SJCRH30 (cell line): ENCODE measurements at places on chromosomes 5 and 9. TPM values are rescaled to one million over a fixed set of nuclear protein-coding genes. Genes with fewer than 3 reads are reported as not detected.

DNA sequence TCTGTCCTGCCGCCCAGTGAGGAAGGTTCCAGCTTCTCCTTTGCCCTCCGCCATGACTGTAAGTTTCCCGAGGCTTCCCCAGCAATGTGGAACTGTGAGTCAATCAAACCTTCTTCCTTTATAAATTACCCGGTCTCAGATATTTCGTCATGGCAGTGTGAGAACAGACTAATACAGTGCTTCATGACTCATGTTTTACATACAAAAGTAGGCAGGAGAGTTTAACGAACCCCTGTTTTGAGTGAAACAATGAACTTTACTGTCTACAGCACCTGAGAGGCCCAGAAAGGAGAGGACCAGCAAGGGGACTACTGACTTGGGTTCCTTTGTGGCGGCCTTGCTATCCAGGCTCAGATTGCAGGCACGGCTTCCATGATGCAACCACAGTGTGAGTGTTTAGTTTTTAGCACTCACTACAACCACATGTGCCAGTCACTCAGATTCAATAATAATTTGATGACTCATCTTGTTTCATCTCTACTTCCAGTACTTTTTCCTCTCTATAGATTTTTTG is 139.1 kb upstream of the CLINT1 start:
- H3K4me3 ChIP-seq = peak overlapping the region; percentile 21
- peaks cover 18% of the 10 kb centered on the region for H3K4me1 ChIP-seq
- no peaks in the 10 kb centered on the region for H3K36me3 ChIP-seq
- DNase-seq = peak; percentile 32
- no peaks in the 10 kb centered on the region for H3K27me3 ChIP-seq
- H3K27ac ChIP-seq = peak overlapping the region; percentile 30

DNA sequence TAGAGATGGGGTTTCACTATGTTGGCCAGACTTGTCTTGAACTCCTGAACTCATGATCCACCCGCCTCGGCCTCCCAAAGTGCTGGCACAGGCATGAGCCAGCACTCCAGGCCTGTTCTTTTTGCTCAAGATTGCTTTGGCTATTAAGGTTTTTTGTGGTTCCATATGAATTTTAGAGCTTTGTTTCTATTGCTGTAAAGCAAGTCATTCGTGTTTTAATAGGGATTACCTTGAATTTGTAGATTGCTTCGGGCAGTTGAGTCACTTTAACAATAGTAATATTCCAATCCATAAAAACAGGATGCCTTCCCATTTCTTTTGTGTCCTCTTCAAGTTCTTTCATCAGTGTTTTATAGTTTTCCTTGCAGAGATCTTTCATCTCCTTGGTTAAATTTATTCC is 22.1 kb downstream of the C6 start:
- no peak for DNase-seq
- no peaks in the 10 kb centered on the region for H3K36me3 ChIP-seq
- H3K4me1 ChIP-seq = no peaks in the 10 kb centered on the region
- H3K27ac ChIP-seq = no peak overlapping the region
- H3K4me3 ChIP-seq = no peak overlapping the region

DNA sequence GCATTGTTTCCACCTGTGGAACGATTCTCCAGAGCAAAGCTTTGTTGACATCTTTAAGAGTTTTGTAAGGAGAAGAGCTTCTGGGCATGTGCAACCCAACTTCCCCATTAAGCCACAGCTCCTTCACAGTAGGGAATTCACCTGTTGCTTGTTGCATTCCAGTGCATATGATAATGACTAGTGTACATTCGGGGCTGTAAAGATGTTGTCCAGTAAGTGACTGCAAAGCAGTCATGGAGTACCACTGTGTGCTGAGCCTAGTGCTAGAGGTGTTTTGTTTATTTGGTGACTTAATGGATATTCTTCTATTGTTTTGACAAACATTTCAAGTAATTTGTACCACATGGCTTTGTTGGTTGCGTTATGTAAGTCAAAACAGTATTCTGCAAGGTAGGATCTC is 12.8 kb downstream of the UGCG start:
- H3K4me3 ChIP-seq = no peak overlapping the region
- H3K27me3 ChIP-seq = no peaks in the 10 kb centered on the region
- peaks cover 42% of the 10 kb centered on the region for H3K36me3 ChIP-seq
- DNase-seq = no peak
- H3K4me1 ChIP-seq = peaks cover 8% of the 10 kb centered on the region

DNA sequence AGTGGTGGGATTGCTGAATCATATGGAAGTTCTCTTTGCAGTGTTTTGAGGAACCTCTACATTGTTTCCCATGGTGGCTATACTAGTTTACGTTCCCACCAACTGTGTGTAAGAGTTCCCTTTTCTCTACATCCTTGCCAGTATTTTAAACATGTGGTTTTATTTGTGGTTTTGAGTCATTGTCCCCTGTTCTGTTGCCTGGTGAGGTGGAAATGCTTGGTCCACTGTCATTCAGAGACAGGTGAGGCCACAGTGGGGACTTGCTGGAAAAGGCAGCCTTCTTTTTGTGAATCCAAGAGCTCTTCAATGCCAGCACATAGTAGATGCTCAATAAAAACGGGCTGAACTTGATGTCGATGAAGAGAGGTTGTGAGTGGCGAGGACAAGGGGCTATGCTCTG is 44.2 kb downstream of the SH3PXD2B start:
- H3K27me3 ChIP-seq = no peaks in the 10 kb centered on the region
- no peak for DNase-seq
- 0 out of 2 replicates have a peak, but pooled peaks cover 2% of the 10 kb centered on the region for H3K36me3 ChIP-seq
- H3K4me1 ChIP-seq = peaks cover 12% of the 10 kb centered on the region

- H3K4me1 ChIP-seq = no peaks in the 10 kb centered on the region
- H3K27ac ChIP-seq = no peak overlapping the region
- no peak for DNase-seq
- H3K27me3 ChIP-seq = no peaks in the 10 kb centered on the region
Measured at GRCh38 chr9:68872026-68872501, 141.8 kb downstream of the PRKACG start.

DNA sequence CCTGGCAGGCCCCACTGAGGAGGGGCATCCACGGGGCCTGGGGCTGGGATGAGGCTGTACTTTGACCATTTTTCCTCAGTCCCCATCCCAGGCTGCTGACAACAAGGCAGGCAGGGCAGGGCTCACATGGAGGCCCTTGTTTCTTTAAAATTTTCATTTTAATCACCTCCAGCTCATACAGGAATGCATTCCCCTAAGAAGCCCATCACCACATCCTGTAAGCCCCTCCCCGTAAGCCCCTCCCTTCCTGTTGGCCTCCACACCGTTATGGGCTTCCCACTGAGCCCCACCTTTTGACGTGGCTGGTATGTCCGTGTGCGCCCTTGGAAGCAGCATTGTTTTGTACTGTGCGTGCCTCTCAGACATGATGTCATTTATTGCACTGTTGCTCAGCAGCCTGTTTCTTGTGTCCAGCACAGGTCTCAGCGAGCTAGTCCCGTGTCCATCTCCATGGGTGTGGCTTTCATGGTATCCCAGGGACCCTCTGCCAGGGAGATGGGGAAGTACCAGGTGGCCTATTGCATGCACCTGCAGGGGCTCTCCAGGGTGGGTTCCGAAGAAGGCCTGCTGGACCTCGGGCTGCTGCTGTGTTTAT is 22.4 kb downstream of the PHF2 start:
- no peak overlapping the region for H3K4me3 ChIP-seq
- DNase-seq = no peak
- no peaks in the 10 kb centered on the region for H3K27me3 ChIP-seq
- peaks cover 5% of the 10 kb centered on the region for H3K36me3 ChIP-seq
- H3K27ac ChIP-seq = no peak overlapping the region

GRCh38 chr5:13976867-13977830 is 32.7 kb upstream of the DNAH5 start:
- peak; percentile 70 for DNase-seq
- no peaks in the 10 kb centered on the region for H3K27me3 ChIP-seq
- H3K4me1 ChIP-seq = peaks cover 5% of the 10 kb centered on the region; the same call in 1 of the 2 replicates

DNA sequence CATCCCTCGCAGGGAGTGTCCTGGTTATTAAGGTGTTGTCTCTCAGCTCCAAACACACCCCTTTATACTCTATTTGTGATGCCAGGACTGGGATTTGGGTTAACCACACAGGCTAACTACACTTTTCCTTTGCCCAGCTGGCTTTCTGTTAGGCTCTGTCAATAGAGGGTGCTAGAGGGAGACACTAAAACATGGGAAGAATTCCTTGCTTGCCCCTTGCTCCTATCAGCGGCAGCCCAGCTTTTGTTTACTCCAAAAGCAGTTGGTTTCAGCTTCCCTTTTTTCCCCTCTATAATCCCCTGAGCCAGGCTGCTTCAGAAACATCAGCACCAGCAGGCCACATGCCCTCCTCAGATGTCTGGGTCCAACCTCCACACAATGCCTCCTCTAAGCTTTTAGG is 297.1 kb downstream of the KCTD16 start:
- peaks cover 2% of the 10 kb centered on the region; the same call in 1 of the 2 replicates for H3K4me1 ChIP-seq
- no peaks in the 10 kb centered on the region for H3K36me3 ChIP-seq
- peak; percentile 38 for DNase-seq
- no peaks in the 10 kb centered on the region for H3K27me3 ChIP-seq
- no peak overlapping the region for H3K4me3 ChIP-seq

DNA sequence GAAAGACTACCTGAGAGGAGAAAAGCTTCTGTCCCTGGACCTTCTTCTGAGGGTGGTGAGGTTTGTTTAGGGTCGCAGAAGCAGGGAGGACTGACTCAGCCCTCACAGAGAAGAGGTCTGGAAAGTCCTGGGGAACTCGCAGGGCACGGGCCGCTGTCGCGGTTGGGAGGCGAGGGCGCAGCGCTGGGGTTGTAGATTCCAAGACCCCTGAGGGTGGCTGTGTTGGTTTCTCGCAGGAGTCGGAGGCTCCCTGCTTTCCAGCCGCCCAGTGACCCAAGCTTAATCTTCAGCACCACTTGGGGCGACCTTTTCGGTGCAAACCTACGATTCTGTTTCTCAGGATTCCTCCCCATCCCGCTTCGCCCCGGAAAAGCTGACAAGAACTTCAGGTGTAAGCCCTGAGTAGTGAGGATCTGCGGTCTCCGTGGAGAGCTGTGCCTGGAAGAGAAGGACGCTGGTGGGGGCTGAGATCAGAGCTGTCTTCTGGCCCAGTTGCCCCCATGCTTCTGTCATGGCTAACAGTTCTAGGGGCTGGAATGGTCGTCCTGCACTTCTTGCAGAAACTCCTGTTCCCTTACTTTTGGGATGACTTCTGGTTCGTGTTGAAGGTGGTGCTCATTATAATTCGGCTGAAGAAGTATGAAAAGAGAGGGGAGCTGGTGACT is 482 bp downstream of the SLC27A6 start:
- H3K27ac ChIP-seq = no peak overlapping the region
- no peaks in the 10 kb centered on the region for H3K36me3 ChIP-seq
- H3K27me3 ChIP-seq = no peaks in the 10 kb centered on the region
- H3K4me1 ChIP-seq = no peaks in the 10 kb centered on the region
- no peak for DNase-seq

DNA sequence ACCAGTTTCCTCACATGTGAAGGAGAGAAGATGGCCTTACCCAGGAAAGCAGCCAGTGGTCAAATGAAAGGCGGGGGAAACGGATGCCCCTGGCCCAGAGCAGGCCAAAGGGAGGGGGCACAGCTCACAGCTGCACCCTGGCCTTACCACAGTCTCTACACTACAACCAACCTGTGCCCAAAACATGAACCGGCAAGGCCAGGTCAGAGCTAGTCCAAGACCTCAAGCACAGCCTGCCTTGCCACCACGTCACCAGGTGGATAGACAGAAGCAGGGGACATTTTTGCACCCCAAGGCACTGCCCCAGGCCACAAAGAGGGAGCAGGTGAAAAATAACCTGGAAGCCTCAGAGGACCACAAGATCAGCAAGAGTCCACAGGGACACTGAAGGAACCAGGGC is 4.5 kb downstream of the GRIN1 start:
- peaks cover 6% of the 10 kb centered on the region for H3K27me3 ChIP-seq
- no peaks in the 10 kb centered on the region; the same call in 1 of the 2 replicates for H3K4me1 ChIP-seq
- H3K27ac ChIP-seq = no peak overlapping the region
- DNase-seq = no peak
- no peak overlapping the region for H3K4me3 ChIP-seq
- H3K36me3 ChIP-seq = no peaks in the 10 kb centered on the region

DNA sequence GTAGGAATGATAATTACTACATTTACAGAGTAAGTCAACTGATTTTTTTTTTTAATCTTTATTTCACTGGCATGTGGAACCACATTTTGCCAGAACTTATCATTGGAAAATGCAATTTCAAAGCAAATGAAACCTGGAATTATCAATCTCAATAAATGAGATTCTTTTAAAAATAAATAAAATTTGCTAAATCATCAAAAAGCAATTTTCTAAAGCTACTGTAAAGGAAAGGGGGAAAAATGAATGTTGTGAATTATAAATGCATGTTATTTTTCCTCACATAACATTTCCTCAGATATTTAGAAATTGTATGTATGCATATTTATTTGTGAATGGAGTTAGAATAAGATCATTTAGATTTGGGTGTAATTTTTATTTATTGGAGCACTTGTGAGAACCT is 89.9 kb upstream of the GRHPR start:
- no peak overlapping the region for H3K27ac ChIP-seq
- no peaks in the 10 kb centered on the region for H3K27me3 ChIP-seq
- no peak overlapping the region for H3K4me3 ChIP-seq
- H3K36me3 ChIP-seq = no peaks in the 10 kb centered on the region; the same call in 1 of the 2 replicates
- H3K4me1 ChIP-seq = no peaks in the 10 kb centered on the region

DNA sequence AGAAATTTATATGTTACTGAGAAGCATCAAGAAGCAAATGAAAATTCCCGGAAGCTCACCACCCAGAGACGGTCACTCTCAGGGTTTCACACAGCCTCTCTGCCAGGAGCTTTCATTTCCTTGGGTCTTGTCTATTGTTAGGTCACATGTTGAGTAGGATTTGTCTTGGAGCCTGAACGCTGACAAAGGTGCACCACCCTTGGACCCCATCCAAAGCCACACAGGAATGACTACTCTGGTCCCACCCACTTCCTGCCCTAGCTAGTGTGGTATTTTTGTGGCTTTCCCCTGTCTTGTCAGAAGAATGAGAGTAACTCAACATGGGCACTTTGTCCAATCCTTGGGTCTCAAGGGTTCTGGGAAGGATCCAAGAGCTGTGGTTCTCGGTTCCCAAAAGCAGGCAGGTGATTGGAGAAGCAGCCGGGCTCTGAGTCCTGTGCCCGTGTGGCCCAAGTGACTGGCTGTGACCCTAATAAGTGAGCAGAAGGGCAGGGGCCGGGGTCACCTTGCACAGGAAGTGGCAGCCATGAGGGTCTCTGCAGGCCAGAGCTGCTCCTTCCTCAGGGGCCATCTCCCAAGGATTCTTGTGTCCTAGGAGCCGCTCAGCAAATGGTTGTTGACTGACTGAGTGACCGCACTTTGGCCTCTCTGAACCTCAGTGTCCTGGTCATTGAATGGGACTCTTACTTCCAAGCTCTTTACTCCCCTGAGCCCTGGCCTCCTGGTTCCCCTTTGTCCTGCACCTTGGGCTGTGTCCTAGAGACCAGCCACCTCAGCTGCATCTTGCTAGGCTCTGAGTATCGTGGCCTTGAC is 6.9 kb downstream of the FGD3 start:
- no peaks in the 10 kb centered on the region for H3K27me3 ChIP-seq
- DNase-seq = no peak
- peaks cover 16% of the 10 kb centered on the region for H3K4me1 ChIP-seq
- H3K27ac ChIP-seq = no peak overlapping the region

Gene PCDHGB6
- 1.4 and 2.6 TPM in 2 replicates for total RNA-seq

Gene TIGD6
- 3.7 and 3.8 TPM in 2 replicates for total RNA-seq

Gene PCDHA1
- total RNA-seq = not detected in 2 replicates

Gene SPINK7
- not detected in 2 replicates for total RNA-seq

Gene ZFP2
- 0.23 and 0.28 TPM in 2 replicates for total RNA-seq

Gene LHX6
- 6.1 and 6.3 TPM in 2 replicates for total RNA-seq

Gene ANKRD20A1
- total RNA-seq = 0.05 TPM in 1 of 2 replicates, not detected in the other
